Renal pelvis (tissue), 12 donors: ENCODE measurements at places on chromosomes 6 and 20.

- DNase-seq, result no peak
Observed at GRCh38 chr6:6569096-6569810, 19.3 kb upstream of the LY86 start.

- no peak for DNase-seq
Observed at GRCh38 chr6:138442663-138443062, 38.6 kb downstream of the HEBP2 start.

- DNase-seq, result peak; percentile 73
Observed at GRCh38 chr20:50312682-50313521, 122.3 kb downstream of the CEBPB start.

- DNase-seq, result no peak
Observed at GRCh38 chr6:52262620-52263344, 18.5 kb upstream of the IL17F start.

- DNase-seq, result no peak
Observed at GRCh38 chr6:48111143-48111506, at the start of gene PTCHD4. TSS of gene PTCHD4 (minus strand) at chr6:48111197. CDS start at chr6:48068957, 42,240 bp downstream.

GRCh38 chr6:117414770-117415169 is 11.0 kb downstream of the ROS1 start:
- no peak for DNase-seq

DNA sequence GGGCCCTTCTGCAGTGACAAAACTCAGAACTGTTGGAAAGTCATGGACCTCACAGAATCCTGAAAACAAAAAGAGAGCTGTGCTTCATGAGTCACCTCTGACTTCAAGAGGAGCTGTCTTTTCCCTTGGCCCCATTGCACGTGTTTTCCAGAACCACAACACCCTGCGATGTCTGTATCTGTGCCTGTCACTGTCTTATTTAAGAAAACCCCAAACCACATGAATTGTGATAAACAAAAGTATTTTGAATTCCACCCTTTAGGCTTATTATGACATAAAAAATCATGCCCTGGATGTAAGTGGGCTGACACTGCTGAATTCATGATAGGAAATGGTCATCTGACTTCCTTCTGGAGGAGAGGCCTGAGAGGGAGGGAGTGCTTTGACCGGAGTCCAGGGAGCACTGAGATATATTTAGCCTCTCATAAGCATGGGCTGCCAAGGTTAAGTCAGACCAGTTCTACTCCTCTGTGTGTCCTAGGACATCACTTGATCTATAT is 96.4 kb upstream of the DUSP22 start:
- DNase-seq, result no peak

DNA sequence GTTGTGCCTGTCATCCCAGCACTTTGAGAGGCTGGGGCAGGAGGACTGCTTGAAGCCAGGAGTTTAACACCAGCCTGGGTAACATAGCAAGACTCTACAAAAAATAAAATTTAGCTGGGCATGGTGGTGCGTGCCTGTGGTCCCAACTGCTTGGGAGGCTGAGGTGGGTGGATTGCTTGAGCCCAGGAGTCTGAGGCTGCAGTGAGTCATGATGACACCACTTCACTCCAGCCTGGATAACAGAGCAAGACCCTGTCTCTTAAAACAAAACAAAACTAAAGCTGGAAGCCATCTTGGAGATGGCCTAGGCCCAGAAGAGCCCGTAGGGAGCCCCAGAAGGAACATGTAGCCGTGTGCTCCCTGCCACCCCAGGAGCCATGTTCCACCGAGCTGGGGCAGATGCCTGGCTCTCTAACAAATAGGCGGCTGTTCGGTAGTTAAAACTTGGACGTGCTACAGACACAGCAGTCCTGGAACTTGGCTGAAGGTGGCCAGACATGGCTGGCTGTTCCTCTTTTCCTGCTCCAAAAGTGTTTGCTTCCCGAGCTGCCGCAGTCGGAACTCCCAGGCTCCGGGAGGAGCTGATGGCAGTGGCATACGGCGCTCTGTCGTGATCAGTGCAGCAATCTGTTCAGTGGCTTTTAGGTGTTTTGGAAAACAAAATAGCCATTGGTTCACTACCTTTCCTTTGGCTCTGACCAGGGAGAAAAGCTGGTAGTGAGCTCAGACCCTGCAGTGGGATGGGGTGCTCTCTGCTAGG is 37.0 kb downstream of the DYNLT1 start:
- DNase-seq, result no peak

DNA sequence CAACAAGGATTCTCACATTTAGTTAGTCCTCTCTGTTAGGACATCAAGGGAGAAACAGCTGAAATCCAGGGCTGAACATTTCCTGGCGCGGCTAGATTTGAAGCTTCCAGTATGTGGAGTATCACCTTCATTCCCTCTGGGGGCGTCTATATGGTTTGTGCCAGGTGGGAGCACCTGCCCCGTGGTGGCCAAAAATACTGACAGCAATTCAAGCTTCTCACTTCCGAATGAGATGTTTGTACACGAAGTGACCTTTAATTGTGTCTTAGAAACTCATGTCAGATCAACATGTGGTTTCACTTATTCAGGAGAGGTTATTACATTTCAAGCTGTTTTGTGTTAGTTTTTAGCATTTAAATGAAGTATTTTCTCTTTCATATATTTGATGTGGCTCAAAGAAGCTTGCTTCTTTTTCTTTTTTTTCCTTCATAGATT is 67.3 kb upstream of the ZNF217 start:
- DNase-seq, result no peak

DNA sequence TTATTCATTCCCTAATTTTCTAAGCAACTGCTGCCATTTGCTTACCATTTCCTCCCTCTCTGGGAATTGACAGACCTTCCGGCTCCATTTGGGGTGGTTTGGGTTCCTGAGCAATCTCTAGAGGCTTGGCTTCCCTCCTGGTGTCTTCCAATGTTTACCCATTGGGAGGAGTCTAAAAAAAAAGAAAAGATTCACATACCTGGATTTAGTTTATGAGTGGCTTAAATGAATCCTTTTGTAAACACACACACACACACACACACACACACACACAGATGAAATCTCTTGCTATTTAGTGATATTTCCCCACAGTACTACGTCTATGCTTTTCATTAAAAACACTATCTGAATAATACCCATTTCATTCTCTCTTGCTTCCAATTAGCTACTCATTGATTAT is 48.3 kb upstream of the TRAF3IP2 start:
- no peak for DNase-seq

DNA sequence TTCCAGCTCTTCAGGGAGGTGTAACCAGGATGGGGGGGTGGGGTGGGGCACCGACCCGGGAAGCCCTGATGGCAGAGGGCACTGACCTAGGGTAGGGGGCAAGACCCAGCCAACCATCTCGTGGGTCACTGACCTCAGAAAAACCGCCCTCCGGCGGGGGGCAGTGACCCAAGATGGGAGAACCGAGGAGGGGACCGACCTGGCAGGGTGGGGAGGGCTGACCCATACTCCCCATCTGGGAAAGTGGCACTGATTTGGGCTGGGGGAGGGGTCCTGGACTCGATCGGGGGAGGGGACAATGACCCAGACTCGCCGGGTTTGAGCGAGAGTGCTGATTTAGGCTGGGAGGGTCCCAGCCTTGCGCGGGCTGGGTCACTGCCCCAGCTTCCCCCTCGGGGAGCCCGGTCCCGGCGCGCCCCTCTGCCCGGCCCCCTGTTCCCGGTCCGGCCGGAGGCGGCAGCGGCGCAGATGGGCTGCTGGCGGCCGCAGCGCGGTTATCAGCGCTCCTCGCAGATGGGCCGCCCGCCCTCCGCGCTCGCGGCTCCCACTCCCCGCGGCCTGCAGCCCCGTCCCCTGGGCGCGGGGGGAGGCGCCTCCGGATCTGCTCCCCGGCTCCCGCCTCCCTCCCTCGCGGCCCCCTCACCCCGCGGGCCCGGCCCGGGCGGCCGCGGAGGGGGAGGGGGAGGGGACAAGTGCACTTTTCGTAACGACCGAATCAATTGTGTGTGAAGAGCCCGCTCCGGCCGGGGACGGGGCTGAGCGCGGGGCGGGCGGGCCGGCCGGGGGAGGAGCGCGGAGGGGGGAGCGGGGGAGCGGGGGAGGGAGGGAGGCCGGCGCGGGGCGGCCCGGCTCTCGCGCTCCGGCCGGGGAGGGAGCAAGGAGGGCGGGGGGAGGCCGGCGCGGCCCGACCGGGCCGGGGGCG is 2.2 kb downstream of the NOL4L start:
- DNase-seq, result peak; percentile 60

DNA sequence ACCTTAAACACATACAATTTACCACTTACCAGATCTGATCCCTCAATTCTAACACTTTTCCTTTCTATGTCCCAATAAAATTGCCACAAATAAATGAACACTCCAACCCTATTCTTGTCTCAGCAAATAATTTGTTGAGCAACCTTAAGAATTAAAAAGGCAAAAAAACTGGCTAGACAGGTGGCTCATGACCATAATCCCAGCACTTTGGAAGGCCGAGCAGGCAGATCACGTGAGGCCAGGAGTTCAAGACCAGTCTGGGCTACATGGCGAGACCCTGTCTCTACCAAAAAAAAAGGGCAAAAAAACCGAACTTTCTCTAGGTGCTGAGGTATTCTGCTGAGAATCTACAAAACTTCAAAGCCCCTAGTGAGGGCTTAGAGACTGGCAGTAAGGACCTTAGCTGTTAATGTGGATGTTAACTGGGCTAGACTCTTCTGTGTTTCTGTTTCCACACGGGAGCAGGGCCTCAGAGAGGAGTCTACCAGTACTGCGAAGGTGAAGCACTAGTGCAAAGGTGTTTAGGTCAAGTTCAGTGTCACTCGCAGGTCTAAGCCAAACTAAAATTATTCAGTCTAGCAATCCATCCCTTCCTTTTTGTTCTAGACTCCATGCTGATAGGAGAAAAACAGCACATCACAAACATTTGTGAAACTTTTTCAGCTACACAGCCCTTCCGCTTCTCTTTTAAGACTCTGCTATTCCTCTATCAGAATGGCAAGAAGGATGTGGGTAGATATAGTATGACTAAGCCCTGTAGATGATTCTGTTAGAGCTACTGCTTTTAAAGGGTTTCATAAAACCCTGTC is 2.6 kb downstream of the FASTKD5 start:
- no peak for DNase-seq

- DNase-seq, result no peak
Observed at GRCh38 chr6:143746202-143747119, 68.7 kb downstream of the PHACTR2 start.

DNA sequence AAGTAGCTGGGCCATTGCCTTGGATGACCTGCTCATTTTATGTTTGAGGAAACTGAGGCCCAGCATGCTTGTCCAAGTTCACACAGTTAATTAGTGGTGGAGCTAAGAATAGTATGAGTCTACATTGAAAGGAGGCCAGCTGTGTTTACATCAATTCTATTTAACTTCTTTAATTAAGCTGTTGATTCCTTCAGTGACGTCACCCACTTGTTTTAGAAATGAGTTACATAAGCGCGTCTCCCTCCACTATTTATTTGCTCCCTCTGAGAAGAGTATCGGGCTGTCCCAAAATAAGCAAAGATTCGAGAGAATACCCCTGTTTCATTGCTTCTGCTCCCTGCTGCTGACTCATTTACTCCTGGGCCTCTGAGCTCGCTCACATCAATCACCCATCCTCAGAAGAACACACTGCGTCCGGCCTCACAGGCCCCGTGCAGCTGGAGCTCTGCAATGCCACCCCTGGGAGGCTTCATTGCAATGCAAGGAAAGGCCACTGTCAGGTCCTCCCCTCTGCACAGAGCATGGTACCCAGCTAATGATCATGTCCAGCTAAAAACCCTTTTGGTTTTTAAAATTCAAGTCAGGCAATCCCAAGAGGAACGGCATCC is 74.8 kb upstream of the BMP2 start:
- DNase-seq, result no peak

- DNase-seq, result no peak
Observed at GRCh38 chr6:150686566-150686965, 86.9 kb downstream of the PLEKHG1 start.

DNA sequence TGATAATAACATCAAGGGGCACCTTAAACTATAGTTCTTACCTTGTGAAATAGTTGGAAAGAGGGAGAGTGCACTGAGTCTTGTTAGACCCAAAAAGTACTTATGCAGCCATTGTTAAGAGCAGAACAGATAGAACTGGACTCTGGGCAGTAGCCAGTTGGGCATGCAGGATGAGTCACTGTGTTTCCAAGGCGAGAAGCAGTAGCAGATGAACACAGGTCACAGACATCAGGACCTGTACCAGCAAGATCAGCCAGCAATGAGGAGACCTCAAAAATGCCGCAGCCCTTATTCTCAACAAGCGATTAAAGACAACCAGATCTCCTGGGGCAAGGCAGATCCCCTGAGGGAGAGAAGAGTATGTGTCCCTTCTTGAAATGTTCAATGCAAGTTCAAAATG is 79.0 kb downstream of the SAMD3 start:
- DNase-seq, result no peak

- no peak for DNase-seq
Observed at GRCh38 chr20:45010399-45010828, 44.1 kb downstream of the STK4 start.

DNA sequence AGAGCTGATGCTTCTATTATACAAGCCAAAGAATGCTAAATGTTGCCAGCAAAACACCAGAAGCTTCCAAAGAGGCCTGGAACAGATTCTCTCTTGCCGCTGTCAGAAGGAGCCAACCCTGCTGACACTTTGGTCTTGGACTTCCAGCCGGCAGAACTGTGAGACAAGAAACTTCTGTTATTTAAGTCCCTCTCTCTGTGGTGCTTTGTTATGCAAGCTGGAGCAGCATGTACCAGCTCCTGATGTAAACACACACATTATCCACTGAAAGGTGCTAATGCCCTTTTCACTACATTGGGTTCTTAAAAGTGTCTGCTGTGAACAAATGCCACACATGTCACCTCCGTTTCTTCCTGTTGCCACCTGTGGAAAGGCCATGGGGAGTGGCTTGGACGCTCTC is 25.9 kb upstream of the PRELID3B start:
- DNase-seq, result no peak

DNA sequence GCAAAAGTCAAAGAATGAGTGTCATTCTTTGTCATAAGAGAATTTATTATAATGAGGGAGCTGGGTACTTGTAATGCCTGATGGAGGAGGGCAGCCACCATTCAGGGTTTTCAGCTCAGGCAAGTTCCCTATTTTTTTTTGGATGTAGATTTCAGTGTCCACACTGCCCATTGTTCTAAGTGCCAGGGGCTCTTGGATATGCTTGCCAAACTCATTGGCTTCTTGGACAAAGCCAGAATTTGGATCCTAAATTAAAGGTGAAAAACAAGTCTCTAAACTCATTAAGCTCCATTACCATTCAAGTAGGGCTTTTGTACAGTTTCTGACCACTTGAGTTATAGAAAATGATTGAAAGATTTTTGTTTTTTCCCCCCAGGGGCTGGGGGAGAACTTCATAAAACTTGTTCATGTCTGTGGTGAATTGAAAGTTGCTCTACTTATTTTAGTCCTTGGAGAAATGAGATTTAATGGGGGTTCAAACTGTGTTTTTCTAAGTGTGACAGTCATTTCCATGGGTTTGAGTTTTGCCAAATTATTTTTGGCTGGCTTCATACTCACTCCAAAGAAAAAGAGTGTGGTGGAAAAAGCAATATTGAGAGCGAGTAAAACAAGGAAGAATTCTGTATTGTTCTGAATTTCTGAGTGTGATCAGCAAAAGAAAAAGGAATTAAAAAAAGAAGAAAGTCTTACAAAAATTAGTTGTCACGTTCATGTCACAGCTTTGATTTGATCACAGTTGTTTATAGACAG is 46.0 kb downstream of the TIAM2 start:
- no peak for DNase-seq
